ENCODE measurements at places on chromosomes 7 and 10.

GRCh38 chr7:129615018-129615417 is 3.5 kb downstream of the NRF1 start:
- DNase-seq = peak; percentile 39

DNA sequence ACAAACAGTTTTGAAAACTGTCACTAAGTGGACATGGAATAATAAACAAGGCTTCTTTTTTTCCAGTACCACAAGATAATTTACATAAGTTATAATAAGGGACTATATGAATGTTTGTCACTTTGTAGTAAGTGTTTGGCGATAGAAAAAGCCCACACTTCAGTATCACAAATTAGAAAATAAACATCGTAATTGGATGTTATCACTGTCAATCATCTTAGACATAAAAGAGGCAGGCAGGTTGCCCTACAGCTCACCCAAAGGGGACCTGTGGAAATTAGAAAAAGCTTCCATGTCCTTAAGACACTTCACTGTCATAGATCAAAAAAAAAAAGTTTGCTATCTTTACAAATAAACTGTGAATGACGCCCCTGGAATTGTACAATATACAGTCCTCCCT is 3.6 kb upstream of the NOC3L start:
- DNase-seq = no peak

GRCh38 chr10:101778781-101779543 is 3.0 kb upstream of the FGF8 start:
- DNase-seq = no peak

DNA sequence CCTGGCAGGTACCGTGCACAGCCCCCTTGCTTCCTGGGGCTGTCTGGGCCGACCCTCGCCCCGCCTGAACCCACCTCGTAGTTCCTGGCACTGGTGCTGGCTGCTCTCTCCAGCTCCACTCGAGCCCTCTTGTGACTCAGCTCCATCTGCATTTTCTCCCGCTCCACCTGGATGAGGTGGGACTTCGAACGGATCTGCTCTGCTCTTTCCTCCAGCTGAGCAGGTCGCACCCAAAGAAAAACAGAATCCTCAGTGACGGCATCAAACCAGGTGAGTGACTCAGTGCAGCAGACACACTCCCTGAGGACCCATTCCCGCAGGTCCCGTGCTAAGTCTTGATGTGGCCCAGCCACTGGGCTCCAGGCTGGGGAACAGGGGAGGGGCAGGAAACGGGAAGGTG is 7.4 kb downstream of the MAD1L1 start:
- DNase-seq = no peak

DNA sequence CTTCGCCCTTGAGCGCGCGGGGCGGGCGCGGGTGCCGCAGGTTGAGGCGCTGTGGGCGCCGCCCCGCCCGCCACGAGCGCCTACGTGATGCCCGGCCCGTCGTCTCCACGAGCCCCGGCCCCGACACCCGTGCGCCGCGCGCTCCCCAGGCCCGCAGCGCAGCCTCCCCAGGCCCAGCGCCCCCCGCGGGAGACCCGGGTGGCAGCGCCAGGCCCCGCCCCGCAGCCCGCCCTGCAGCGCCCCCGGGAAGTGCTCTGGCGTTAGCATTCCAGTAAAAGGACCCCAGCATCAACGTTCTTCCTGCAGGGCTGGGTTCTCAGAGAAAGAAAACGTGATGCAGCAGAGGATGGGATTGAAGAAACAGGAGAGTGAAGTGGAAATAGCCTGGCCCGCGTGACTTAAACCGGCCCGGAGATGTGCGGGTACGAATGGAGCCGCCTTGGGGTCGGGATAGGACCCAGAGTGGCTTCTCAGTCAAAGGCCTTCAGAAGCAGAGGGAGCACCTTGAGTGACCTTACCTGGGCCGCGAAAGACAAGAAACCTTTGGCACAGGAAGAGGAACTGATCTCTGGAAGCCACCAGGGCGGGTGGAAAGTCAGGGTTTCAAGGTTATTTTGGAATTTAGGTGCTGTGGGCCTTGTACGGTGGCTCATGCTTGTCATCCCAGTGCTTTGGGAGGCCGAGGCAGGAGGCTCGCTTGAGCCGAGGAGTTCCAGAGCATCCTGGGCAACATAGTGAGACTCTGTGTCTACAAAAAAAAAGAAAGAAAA is 1.8 kb downstream of the PFKP start:
- DNase-seq = peak; percentile 47

All from fibroblast of skin of right quadriceps (primary cell).